ENCODE measurements at places on chromosomes 12 and 14.

DNA sequence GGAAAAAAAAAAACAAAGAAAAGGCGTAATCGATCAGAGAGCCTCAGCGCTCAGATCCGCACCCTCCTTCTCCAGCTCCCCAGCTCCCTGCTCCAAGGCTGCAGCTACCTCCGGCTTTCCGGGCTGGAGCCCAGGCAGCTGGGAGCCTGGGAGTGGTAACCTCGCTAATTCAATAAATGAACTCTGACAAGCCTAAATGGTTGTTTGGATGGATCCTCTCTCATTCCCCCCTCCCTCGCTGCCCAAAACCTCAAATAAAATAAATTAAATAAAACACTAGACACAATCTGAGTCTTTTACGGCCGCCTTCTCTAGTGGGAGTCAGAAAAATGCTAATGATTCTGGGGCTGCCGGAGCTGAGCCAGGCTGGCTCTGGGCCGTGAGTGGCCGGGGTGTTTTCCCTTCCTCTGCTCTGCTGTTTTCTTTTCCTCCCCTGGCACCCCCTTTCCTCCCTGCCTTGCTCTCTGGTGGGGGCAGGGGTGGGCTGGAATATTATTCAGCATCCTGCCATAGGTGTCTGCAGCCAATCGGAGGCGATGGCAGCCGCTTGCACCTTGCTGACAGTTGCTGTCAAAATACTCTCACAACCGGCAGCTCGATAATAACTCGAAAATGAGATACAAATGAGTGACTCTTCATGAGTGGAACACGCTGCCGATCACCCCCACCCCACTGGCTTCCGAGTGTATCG, 76.1 kb downstream of the RBM19 start:
- DNase-seq = no peak

- no peak for DNase-seq
These were observed 45.4 kb upstream of the BTG1 start for GRCh38 chr12:92191061-92191460.

- DNase-seq = peak; percentile 61
These were observed 21.4 kb upstream of the VSX2 start for GRCh38 chr14:74217672-74218448.

DNA sequence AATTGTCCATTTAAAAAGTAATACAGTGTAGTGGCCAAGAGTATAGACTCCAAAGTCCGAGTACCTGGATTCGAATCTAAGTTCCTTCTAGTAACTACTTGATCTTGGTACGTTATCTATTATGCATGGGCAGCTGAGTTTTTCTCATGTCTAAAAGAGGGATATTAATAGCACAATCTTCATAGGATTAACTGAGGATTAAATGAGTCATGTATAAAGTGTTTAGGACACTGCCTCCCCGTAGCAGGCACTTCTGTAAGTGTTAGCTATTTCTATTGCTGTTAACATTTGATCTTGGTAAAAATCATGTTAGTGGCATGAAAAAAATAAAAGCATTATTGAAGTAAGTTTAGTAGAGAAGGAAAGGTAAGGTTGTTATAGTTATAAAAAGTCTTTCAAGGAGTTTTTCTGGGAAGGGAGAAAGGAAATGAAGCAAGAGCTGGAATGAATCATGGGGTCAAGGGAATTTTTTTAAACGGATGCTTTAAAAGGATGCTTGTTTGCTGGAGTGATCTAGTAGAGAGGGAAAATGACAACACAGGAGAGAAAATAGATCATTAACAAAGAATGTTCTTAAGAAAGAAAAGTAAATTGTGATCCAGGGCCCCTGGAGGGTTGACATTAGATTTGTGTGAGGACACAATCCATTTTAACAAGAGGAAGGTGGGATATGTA, 502.2 kb upstream of the USP15 start:
- no peak for DNase-seq

GRCh38 chr14:29311983-29312382, 545.4 kb downstream of the FOXG1 start:
- no peak for DNase-seq

- DNase-seq = no peak
These were observed 120.1 kb downstream of the AACS start for GRCh38 chr12:125185311-125185739.

DNA sequence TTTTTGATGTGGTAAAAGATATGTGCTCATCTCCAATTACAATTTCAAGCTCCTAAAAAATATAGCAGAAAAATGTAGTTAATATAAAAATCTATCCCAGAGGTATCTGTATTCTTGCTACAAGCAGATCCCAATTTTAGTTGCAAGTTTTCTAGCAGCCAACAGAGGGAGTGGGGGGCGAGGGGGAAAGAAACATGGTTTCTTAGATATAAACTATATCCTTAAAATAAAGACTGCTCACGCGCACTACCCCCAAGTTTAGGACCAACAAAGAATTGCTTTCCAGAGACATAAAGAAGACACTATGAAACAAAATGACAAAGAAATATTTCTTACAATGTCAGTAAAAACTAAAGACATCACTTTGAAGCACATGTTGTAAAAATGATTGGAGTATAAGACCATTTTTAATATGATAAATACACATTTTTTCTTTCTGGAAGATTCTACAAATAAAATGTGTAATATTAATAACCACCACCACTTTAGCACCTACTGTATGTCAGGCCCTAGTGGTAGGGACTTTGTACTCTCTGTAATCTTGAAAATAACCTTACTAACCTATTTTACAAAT, 5.4 kb downstream of the MAGOHB start:
- no peak for DNase-seq

DNA sequence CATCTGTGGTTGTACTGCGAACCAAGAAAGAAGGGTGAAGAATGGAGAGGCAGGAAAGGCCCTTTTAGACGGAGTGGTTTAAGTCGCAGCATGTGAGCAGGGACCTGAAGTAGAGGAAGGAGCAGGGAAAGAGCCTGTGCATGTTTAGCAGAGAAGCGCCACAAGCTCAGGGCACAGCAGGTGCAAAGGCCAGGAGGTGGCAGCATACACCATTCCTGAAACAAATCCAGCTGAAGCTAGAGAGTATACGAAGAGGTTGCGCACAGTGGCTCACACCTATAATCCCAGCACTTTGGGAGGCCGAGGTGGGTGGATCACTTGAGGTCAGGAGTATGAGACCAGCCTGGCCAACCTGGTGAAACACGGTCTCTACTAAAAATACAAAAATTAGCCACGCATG, 49.9 kb downstream of the HELB start:
- DNase-seq = no peak

DNA sequence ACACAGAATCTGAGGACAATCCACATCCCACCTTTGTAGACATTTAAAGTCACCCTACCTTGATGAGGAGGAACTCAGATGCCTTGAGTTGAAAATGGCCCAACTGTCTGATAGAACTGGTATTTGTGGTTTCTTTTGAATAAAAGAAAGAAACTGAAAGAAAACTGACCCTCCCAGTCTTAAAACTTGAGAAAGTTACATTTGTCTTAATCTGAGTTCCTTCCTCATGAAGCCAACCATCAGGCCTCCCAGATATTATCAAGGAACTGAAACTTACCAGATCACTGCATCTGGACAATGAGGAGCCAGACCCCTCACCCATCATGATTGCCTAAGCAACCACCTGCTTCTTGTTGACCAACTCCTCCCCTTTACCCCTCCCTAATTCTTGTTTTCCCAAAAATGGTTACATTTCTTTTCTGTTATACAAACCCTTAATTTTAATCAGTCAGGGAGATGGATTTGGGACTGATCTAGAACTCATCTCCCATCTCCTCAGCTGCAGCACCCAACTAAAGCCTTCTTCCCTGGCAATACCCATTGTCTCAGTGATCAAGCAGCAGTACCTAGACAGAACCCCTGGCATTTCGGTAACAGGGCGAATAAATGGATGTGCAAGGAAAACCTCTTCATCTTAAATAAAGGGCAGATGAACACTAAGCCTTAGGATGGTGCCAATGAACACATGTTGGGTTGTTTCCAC, 72.0 kb upstream of the RESF1 start:
- no peak for DNase-seq

DNA sequence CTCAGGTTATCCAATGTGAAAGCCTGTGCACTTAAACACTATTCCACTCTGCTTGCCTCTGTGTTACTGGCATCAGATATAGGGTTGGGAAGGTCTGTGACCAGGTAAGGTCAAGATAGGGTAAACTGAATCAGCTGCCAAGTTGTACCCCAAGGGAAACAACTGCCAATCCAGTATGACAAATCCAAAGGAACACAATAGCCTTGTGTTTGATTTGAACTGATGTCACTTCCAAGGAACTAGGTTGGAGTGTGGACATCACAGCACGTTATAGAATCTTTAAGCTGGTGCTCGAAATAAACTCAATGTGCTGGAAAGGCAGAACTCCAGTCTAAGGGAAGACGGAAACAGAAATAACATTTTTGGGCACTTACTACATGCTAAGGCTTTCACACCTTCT, 223.4 kb upstream of the BTG1 start:
- DNase-seq = no peak

GRCh38 chr12:47387994-47388393, 308.2 kb upstream of the AMIGO2 start:
- DNase-seq = no peak

- no peak for DNase-seq
These were observed 21.3 kb upstream of the PRMT8 start for GRCh38 chr12:3469711-3470110.

DNA sequence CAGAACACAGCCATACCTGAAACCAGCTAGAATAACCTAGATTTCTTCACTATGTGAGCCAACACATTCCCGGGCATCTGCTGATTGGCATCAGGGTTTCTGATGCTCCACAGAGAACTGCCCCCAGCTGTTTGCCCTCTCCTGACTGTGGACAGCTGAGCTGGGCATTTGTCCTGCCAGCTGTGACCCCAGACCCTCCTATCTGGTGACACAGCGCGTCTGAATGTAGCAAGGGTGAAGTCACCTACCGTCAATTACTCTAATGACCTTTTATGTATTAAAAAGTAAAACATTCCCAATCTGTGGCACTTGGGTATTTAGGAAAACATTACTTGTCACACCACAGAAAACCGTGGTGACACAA, 29.7 kb upstream of the SFSWAP start:
- no peak for DNase-seq

GRCh38 chr14:32950584-32950983, 11.9 kb downstream of the NPAS3 start:
- no peak for DNase-seq

DNA sequence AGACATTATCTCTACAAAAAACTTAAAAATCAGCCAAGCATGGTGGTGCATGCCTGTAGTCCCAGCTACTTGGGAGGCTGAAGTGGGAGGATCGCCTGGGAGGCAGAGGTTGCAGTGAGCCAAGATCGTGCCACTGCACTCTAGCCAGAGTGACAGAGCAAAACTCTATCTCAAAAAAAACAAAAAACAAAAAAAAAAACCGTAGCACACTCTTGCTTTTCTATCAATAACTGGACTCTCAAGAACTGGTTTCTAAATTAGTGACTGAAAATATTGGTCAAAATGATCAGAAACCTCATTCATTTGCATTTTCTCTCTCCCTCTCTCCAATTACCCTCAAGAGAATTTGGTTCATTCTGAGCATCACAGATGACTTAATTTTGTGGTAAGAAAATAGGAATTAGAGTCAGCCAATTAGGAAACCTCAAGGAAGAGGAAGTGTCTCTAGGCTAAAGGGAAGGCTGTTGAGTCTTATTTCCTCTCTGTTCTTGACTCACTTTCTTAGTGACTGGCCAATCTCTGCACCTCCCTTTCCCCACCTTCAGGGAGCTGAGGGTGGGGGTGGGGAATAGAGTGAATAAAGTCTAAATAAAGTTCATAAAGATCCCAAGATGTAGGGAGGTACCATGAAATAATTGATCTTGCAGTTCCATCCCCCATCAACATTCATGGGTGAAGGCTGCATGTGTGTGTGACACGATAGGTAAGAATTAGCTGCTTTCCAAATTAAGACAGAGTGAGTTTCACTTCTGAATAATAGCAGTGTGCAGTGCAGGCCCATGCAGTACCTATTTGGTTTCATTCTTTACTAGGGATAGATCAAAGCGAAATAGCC, 6.8 kb upstream of the PSMA6 start:
- no peak for DNase-seq

DNA sequence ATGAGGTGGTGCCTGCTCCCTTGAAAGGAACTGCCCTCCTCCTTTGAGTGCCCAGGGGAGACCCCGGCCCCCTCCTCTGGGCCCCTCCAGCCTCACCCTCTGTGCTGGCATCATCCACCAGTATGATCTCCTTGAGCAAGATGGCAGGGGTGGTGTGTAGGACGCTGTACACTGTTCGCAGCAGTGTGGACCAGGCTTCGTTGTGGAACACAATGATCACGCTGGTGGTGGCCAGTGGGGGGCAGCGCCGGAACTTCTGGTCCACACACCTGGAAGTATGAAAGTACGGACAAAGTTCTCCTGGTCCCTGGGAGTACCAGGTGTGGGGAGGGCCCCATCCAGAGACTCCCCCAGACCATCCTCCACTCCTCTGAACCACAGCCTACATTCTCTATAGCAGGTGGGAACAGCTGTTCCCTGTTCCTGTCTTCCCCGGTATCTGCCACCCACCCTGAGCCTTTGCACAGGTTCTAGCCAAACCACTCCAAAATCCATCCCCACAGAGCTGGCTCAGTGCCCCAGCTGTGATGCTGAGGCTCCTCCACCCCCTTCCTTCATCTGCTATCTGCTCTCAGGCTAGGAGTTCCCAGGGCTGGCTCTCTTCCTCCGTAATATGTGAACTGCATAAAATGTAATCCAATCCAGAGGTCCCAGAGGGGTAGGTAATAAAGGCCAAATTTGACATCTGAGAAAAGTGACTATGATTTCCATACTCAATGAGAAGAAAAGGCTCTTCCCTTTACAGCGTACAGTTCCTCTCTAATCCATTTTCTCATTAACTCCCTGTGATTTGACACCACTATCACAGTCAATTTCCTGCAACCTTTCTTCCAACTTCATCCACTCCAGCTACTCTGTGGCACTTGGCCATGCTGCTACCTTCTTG, 13.9 kb downstream of the GALNT6 start:
- no peak for DNase-seq

- no peak for DNase-seq
These were observed 85.3 kb upstream of the OVCH1 start for GRCh38 chr12:29582677-29583272.

DNA sequence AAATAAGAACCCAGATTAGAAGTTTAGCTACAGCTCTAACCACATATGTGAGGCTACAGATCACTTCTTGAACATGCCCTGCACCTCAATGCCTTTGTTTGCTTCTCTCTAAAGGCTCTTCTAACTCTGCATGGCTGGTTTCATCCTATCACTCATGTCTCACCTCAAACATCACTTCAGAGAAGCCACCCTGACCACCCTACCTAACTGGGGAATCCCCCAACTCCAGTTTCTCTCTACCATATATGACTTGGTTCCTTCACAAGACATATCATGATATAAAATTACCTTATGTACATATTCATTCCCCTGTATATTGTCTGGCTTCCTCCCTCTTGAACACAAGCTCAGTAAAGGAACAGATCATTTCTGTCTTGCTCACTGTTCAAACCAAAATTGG, 250.2 kb upstream of the GRIP1 start:
- no peak for DNase-seq

- no peak for DNase-seq
These were observed 66.1 kb downstream of the ST8SIA1 start for GRCh38 chr12:22268406-22268805.
